Bronchial epithelial cell (primary cell): ENCODE measurements at places on chromosomes 7 and 10. TPM values are rescaled to one million over a fixed set of nuclear protein-coding genes. Genes with fewer than 3 reads are reported as not detected.

- peak; percentile 65 for DNase-seq
Observed at GRCh38 chr10:58508316-58508715, 4.4 kb upstream of the BICC1 start.

GRCh38 chr7:51351661-51352060 lies 35.1 kb upstream of the COBL start:
- DNase-seq: no peak

DNA sequence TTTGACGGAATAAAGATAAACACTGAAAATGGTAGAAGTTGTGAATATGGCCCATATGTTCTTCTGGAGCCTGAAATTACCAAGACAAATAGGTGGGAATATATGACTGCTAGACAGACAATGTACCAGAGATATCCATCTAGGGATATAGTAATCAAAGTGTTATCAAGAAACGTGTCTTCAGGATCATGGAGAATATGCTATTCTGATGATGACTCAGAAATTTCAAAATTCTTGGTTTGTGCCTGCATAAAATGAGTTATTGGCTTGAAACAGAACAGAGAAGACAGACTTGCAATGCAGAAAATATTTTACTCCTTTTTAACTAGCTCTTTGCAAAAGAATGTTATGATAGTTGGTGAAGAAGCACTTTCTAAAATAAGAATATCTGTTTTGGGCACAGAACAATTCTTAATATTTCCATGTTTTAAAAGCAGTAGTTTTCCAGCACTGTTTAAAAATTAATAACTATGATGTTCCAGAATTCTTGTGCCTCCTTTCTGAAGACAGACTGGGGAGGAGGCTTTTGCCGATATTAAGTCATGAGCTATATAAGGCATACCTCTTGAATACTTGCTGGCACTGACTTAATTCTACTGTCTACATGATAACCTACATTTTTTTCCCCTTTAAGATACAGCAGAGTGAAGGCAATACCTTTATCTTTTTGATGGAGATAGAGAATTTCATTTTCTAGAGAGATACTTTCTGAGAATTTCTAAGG lies 34.4 kb upstream of the CABCOCO1 start:
- peak; percentile 72 for DNase-seq

DNA sequence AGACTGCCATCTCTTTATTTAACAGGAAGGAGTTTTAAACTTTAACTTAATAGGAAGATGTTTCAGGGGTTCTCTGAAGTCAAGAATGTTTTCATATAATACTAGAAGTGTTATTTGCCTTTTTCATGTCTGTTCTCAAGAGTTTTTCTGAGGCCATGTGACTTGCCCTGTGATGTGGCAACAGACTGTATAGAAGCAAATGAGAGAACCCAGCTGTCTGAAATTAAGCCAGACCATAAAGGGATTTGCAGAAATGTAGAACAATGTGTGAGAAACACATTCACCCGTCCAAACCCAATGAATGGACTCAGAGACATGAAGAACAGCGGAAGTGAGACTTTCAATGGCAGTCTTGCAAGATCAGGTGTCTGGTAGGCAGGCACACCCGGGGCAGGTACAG lies 23.8 kb downstream of the MAPK8 start:
- DNase-seq: no peak

- peak; percentile 95 for DNase-seq
Observed at GRCh38 chr10:127148933-127149220, 47.5 kb downstream of the INSYN2A start.

GRCh38 chr7:124630395-124630794 lies 135.2 kb downstream of the GPR37 start:
- DNase-seq: no peak

DNA sequence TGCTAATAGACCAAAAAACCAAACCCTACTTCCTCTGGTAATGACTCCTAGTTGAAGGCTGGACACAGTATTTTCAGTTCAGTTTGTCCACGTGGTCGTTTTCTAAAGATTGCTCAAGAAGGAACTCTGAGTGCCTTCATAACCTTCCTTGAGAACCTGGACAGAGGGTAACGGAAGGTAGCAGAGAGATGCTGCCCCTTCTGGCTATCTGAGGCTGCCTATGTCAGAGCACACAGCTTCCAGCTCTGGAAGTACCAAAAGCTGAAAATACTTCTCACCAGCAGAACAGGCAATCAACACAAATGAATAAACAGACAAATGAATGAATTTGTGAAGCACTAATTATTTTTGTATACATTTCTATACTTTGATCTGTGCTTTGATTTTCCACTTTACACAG lies 85.2 kb downstream of the AMPH start:
- no peak for DNase-seq

Gene OAT
- 117 and 130 TPM in 2 replicates for total RNA-seq

Gene NT5C3A
- total RNA-seq: 22.4 and 49.8 TPM in 2 replicates
